ENCODE measurements at places on chromosomes 7 and 10.

GRCh38 chr7:6279341-6279740, 6.9 kb upstream of the CYTH3 start:
- H3K27ac ChIP-seq = no peak overlapping the region
- H3K4me1 ChIP-seq = no peaks in the 10 kb centered on the region
- no peaks in the 10 kb centered on the region for H3K36me3 ChIP-seq
- no peak for DNase-seq

- H3K4me1 ChIP-seq = no peaks in the 10 kb centered on the region
- no peaks in the 10 kb centered on the region for H3K27me3 ChIP-seq
- H3K4me3 ChIP-seq = no peak overlapping the region
- DNase-seq = no peak
These were observed 203.7 kb downstream of the GRID1 start for GRCh38 chr10:86162696-86163400.

DNA sequence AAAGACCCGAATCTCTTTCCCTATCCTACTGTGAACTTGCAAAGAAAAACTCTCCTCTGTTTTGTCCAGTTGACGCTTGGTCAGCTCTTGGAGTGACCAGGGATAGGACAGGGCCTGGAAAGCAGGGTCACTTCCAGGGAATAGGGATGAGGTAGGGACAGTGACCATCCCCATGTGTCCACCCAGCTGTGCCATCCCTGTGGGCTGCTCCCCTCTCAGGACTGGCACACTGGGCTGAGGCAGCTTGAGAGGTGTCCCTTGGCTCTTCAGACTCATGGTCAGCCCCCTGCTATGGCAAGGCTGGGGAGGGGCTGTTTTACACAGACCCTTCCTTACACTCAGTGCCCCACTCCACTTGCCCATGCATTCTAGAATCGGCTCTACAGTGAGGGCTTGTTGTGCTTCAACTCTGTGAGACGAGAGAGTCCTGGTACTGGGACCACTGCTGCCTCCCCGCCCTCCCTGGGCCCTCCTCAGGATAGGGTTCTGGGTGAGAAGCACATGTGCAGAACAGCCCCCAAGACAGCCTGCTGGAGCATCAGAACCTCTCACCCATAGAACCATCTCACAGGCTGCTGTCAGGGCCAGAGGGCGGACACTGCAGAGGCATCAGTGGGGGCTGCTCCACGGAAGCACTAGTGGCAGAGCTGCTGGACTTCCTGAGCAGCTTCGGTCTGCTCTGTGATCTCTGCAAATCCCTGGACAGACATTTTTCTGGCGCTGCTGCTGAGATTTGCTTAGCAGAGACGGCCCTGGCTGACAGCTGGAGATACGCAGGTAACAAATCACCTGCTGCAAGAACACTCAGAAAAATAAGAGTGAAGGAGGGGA, 202.8 kb upstream of the CXCL12 start:
- H3K27me3 ChIP-seq = no peaks in the 10 kb centered on the region
- no peaks in the 10 kb centered on the region for H3K4me1 ChIP-seq
- no peak overlapping the region for H3K27ac ChIP-seq
- no peaks in the 10 kb centered on the region for H3K36me3 ChIP-seq
- no peak for DNase-seq

- no peaks in the 10 kb centered on the region for H3K27me3 ChIP-seq
- H3K4me3 ChIP-seq = no peak overlapping the region
- H3K36me3 ChIP-seq = no peaks in the 10 kb centered on the region
- no peak overlapping the region for H3K27ac ChIP-seq
These were observed 31.6 kb downstream of the TRIM8 start for GRCh38 chr10:102675666-102676533.

GRCh38 chr7:99579956-99580777, 17.9 kb upstream of the TMEM225B start:
- H3K27ac ChIP-seq = no peak overlapping the region
- no peaks in the 10 kb centered on the region for H3K36me3 ChIP-seq
- H3K27me3 ChIP-seq = no peaks in the 10 kb centered on the region
- H3K4me3 ChIP-seq = peak overlapping the region; percentile 81

GRCh38 chr7:148849393-148850098, 34.5 kb downstream of the EZH2 start:
- H3K4me1 ChIP-seq = peaks cover 22% of the 10 kb centered on the region
- H3K27ac ChIP-seq = no peak overlapping the region
- no peaks in the 10 kb centered on the region for H3K27me3 ChIP-seq

Data from CD8-positive, alpha-beta memory T cell (primary cell).